Cardiac muscle cell (in vitro differentiated cells and primary cell): ENCODE measurements at places on chromosomes 2 and 18.
A peak's percentile ranks its signal among the peaks of the same experiment; 100 is the strongest.

GRCh38 chr18:74990563-74991081 lies 218.3 kb downstream of the PTGR3 start:
- DNase-seq: peak; percentile 18

GRCh38 chr2:190653231-190653630 lies 4.3 kb downstream of the NAB1 start:
- DNase-seq: no peak

GRCh38 chr18:9691235-9691634 lies 16.9 kb upstream of the RAB31 start:
- no peak for DNase-seq

DNA sequence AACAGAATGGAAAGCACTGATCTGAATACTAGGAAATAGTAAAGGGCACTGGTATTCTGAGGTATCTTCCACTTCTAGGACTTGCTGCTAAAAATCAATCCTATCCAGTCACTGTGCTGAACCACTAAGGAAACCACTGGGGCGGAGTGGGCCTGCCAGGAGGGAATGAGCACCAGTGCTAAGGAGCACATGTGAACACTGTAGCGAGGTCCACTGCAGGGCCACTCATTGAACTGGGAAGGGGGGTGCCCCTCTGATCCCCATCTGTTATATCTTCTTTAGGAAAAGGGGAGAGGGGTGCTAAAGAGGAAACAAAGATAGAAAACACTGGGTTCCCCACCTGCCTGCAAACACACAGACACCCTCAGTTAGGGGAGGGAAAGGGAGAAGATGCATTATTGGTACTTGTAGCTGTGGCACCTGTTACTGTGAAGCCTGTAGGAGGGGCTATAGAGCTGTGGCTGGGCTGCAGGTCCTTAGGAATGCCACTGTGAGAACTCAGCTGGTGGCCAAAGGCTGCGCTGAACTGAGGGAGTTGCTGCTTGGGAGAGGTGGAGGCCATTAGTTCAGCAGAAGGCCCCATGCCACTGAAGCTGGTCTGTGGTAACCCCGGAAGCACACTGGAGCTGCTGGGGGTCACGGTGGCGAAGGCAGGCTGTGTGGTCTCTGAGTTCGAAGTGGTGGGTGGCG lies 81.8 kb downstream of the INO80D start:
- DNase-seq: peak; percentile 28

DNA sequence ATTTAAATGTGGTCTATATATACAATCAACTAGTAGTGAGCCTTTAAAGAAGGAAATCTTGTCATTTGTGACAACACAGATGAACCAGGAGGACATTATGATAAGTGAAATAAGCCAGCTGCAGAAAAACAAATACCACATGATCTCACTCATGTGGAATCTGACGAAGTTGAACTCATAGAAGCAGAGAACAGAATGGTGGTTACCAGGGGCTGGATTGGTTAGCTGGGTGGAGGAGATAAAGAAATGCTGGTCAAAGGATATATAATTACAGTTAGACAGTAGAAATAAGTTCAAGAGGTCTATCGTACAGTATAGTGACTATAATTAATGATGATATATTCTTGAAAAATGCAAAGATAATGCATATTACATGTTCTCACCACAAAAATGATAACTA lies 267.9 kb downstream of the FBXO15 start:
- no peak for DNase-seq

- DNase-seq: no peak
These were observed 116.4 kb downstream of the CBLN2 start for GRCh38 chr18:72427721-72428120.

- DNase-seq: no peak
These were observed 6.8 kb upstream of the EHD3 start for GRCh38 chr2:31227110-31227509.

- DNase-seq: peak; percentile 69
These were observed 83.2 kb downstream of the TTC32 start for GRCh38 chr2:19818543-19818942.

DNA sequence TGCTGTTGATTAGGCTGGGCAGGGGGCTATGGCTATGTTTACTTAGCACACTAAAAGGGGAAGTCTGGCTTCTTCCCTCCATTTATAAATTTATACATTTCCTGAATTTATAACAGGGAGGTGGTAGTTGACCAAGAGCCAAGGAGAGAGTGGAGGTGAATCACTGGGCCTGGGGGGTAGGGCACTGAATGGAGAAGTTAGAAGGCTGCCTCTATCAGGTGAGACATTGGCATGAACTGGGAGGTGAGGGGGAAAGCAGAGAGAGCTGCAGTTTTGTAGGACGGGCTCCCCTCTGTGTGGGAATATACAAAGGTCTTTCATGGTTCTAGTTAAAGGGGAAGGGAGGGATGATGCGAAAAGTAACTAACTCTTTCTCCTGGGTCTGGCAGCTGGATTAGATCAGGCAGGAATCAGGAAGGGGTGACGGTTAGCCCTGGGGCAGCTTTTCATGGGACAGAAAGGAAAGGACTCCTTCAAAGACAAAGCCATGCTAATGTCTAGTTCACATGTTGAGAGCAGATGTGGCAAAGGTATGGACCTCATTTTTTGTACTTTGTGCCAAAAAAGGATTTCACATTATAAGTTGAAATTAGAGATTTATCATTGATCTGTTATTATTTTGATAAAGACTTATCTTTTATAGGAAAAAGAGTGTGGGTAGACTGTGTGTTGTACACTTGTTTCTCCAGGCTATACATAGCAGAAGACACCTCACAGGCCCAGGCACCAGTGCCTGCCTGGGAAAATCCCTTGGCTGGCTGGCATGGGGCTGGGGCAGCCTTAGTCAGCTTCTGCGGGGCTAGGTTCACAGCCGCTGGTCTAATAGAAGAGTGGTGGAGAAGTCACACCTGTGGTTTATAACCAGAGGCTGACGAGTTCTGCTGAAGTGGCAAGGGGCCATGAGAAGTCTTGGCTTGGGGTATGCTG lies 158.7 kb downstream of the CLIP4 start:
- no peak for DNase-seq

GRCh38 chr2:75130171-75130570 lies 69.1 kb downstream of the TACR1 start:
- DNase-seq: no peak

- peak; percentile 12 for DNase-seq
These were observed 575.6 kb downstream of the CPS1 start for GRCh38 chr2:211132046-211132445.

DNA sequence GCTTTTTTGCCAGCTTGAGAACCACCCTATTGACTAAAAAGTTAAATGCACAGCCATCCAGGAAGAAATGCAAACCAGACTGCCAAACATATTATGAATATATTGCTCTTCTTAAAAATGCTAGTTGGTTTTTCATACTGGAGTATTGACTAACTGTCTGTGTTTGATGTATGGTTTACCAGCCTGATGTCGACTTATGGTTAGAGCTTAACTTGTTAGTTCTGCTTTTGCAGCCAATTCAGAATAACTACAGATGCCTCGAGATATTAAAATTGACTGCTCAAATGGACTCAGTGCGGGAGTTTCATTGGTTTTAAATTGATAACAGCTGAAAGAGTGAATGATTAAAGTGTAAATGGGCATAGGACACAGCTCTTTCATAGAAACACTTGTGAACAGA lies 369.8 kb downstream of the ARHGAP15 start:
- DNase-seq: no peak

DNA sequence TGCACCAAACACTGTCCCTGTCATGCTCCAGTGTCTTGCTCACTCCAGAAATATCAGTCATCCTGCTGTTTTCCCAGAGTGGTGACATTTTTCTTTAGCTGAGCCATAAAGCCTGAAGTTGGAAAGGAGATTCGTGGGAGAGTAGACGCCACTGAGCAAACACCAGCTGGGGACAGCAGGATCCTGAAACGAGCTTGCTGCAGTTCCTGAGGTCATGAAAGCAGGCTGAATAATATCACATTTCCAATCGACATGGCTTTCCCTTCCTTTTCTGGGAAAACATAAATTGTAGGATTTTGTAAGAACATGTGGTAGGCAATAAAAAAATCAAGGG lies 276.4 kb downstream of the CDCA7 start:
- peak; percentile 26 for DNase-seq

- peak; percentile 81 for DNase-seq
These were observed 499.9 kb upstream of the SPHKAP start for GRCh38 chr2:228681426-228681825.

- DNase-seq: no peak
These were observed 31.7 kb downstream of the SPP2 start for GRCh38 chr2:234081970-234082822.

GRCh38 chr18:31099450-31100230 lies 2.6 kb downstream of the DSC2 start:
- no peak for DNase-seq

DNA sequence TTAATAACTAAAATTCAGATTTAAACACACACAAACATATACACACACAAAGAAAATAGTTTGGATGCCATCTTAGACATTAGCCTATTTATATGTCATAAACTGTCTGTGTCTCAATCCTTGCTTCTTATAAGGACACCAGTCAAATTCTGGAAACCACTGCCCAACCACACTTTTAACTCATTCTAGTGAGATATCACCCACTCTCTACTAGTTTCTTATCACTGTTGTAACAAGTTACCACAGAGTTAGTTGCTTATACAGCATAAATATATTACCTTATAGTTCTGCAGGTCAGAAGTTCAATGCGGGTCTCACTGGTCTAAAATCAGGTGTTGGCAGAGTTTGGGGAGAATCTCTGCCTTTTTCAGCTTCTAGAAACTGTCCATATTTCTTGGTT lies 239.1 kb downstream of the MTX2 start:
- no peak for DNase-seq

DNA sequence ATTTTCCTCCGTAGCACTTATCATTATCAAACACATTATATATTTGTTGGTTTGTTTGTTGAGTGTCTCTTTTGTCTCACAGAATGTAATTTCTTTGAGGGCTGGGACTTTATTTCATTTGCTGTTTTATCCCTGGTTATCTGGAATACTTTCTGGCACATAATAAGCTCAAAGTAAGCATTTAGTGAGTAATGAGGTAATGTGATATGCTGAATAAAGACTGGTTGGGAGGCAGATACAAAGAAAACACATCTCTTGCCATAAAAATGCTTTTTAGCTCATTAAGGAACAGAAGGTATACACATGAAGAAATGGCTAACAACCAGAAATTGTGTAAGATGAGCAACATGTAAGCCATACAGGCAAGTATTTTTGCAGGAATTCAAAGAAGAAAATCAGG lies 1411.8 kb downstream of the LRP1B start:
- DNase-seq: no peak

DNA sequence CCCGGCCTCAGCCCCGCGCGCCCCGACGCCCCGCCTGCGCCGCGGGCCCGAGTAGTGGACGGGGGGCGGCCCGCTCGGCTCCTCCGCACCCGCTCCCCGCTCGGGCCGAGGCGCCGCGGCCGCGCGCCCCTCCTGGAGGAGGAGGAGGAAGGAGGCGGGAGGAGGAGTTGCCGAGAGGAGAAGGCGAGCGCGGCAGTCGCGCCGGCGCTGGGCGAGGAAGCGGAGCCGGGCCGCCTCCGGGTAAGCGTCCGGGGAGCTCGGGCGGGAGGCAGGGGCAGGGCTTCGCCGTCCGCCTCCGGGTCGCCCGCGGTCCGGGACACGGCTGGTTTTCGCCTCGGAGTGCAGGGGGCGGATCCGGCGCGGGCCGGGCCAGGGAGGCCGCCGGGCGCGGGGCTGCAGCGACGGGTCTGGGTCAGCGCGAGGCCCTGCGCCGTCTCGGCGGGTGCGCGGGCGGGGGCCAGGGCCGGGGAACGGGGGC lies at the start of gene SOCS6:
Gene SOCS6, plus strand, starts transcription at position 195 of the 478 bp plus-strand sequence. CDS start 35,624 bp downstream, outside the sequence.
- DNase-seq: peak; percentile 82

DNA sequence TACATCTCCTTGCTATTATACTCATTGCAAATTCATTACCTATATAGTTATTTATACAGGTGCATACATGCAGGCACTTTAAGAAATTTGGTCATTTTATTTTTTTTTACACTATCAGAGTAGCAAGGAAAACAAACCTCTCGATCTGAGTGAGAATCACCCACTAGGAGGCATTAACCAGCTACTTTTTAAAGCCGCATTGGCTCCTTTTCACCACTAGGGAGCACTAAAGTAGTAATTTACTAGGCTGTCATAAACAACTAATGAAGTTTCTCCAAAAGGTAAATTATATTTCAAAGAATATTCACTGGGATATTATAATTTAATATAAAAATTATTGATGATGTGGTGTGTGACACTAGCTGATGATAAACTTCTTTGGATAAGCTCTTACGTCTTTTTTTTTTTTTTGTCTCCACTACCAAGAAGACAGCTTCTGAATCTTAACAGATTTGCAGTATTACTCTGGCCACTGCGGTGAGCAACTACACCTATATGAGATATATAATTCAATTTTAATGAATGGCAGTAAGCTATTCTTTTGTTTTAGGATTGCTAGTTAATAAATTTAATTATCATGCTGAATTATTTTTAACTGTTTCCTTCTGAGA lies 101.9 kb downstream of the NOL4 start:
- peak; percentile 56 for DNase-seq

DNA sequence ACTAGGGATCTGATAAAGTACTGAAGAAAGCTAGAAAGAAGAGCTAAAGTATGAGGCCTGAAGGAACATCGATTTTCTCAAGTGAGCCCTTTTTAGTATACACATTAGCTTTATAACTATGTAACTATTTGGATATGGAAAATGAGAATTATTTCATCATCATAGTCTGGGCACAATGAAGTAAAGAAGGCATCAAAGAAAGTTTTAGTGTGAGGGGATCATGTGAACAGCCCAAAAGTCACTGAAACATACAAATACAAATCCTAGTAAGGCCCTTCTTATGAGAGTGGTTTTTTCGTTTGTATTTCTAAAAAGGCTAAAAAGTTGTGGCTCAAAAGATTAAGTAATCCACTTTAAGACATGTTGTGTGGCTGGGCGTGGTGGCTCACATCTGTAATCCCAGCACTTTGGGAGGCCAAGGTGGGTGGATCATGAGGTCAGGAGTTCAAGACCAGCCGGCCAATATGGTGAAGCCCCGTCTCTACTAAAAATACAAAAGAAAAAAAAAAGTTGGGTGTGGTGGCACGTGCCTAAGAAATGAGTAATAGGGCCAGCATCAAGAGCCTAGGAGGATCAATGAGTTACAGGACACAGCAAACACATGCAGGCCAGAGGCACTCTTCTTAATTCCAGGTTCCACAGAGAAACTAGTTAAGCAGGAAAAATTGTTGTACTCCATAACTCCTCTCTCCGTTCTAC lies 61.9 kb downstream of the PUM2 start:
- no peak for DNase-seq

DNA sequence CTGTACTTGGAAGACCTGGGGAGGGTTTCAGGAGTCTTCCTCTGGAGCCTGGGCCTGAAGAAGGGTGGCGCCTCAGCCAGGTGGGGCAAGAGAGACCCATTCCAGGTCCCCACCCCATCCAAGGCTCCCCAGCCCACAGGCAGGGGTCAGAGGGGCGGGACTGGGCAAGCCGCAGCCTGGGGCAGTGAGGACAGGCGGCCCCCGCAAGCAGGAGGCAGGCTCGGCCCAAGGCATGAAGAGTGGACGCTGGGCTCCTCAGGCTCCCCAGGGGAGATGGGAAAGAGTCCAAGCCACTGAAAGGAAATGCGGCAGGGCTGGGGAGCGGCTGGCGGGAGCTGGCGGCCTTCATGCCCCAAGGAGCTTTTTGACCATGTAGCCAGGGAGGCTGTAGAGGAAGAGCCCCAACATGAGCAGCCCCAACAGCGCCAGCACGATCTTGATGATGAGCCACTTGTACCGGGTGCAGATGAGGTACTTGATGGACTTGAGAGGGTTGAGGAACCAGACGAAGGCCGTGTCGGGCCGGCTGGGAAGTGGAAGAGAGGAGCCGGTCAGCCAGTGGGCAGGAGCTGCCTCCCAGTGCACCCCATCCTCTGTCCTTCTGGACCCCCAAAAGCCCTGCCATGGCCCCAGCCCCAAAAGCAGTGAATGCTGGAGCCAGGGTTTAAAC lies 20.1 kb downstream of the OTOF start:
- peak; percentile 24 for DNase-seq

- DNase-seq: no peak
These were observed 16.1 kb upstream of the ANKRD53 start for GRCh38 chr2:70962211-70962884.
